ENCODE measurements at places on chromosomes 16 and 17.

GRCh38 chr16:72187551-72187950 lies 15.6 kb upstream of the PMFBP1 start:
- DNase-seq, result no peak

DNA sequence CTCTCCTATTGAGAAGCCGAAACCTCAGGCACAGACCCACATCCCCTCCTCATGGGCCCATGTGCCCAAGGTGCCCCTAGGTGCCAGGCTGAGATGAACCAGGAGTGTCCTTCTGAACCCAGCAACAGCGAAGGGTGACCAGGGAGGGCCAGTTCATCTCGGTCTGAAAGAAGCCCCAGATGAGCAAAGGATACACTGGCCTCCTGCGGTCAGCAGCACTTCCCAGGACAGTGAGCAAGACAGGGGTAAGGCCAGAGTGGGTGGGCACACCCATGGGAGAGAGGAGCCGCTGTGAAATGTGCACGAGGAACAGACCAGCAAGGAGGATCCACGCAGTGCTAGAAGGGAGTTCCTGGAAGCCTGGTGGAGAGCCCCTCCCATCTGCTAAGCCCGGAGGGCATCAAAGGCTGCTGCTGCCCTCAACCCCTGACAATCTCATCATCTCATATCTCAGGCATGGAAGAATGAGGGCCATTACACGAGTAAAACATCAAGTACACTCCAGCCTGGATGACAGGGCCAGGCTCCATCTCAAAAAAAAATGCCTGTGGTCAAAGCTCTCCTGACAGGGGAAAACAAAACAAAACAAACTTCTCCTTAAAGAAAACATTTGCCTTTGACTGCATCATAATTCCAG lies 3.3 kb upstream of the HBZ start:
- no peak for DNase-seq

GRCh38 chr16:12340151-12340733 lies 363.7 kb downstream of the SNX29 start:
- peak; percentile 32 for DNase-seq

DNA sequence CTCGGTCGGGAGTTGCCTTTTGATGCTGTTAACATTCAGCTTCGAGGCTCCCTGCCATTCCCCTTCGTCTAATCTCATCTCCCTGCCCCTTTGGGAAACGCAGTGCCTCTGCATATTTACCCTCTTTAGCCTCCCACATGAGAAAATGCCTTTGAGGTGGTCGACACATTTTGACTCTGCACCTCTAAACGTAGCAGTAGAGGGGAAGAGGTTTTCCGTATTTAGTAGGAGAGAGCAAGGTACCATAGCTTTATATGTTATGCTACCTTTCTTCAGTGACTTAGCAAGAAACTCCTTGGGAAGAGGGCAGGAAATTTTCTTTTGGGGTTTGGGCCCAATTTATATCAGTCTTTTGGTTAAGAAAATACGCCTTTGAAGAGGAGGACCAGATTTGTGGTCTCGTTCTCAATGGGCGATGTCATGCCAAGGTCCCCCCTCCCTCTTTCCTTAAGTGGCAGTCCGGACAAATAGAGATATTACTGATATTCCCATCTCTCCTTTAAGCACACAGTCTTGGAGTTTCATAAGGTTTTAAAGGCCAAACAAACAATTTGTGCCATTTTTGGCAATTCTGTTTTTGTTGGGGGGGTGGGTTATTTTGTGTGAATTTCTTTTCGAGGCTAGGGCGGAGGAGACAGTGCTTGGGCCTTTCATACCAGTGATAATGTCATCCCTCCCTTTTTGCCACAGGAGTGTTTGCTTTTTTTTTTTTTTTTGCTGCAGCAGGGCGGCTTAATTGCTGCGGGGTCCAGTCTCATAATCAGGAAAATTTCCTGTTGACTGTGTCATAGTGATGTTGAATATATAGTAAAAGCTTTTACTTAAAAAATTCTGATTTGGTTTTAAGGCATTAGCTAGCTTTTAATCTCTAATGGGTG lies 1.5 kb downstream of the PAFAH1B1 start:
- no peak for DNase-seq

- DNase-seq, result no peak
Observed at GRCh38 chr16:80936410-80936809, 70.3 kb downstream of the CMC2 start.

DNA sequence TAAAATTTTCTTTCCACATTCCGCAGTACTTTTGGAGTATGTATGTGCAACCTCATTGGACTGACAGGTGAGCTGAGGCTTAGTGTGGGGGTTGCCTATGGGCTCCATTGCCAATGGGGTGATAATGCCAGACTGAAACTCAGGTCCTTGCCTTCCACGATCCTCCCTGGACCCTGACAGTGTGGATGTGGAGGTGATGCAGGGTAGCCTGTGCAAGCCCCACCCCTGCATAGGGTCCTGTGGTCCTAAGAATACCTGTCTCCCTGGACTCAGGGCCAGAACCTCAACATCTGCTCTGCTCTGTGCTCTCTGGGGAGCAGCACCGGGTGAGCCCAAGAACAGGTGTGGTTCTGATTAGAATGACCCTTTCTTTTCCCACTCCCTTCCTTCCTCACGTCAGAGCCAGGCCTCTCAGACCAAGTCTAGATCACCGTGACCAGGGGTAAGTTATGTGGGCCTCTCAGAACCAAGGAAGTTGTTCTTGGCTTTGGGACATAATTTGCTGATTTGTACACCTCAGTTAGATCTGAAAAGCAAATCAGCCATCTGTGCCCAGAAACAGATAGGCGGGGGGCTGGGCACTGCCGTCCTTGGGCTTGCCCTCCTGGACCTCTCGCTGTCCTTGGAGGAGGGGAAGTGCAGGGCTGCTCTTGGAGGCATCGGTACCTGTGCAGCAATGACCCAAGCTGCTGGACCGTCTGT lies 8.4 kb upstream of the TNS4 start:
- no peak for DNase-seq

DNA sequence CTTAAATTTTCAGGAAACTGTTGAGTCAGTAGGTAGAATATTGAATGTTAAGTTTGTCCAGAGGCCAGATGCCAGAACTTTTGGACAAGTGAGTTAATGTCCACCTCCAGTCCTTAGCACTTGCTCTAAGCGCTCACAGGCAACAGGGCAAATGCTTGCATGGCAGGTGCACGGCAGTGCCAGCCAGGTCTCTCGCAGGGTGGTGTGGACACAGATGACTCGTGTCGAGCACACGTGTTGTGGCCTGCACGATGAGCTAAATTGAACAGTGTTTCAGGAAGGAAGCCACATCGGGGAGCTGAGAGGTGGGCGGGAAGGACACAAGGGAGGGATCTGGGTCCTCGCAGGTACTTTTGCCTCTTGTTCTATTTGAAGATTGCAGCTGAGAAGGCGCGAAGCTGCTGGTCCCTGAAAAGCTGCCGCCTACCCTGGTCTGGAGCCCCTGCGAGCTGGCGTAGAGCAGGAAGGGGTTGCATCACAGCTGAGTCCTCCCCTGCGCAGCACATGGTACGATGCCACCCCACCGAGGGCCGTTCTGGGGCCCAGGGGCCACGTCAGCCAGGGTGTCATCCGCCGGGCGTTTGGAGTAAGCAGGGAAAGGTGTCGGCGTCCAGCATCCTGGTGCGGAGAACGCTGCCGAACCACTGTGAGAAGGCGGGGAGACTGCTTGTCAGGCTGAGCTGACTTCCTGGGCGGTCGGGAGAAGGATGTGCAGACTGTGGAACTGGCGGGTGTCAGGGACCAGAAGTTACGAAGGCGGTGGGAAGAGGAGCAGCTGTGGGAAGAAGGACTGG lies 6.3 kb downstream of the RAB40C start:
- DNase-seq, result no peak

DNA sequence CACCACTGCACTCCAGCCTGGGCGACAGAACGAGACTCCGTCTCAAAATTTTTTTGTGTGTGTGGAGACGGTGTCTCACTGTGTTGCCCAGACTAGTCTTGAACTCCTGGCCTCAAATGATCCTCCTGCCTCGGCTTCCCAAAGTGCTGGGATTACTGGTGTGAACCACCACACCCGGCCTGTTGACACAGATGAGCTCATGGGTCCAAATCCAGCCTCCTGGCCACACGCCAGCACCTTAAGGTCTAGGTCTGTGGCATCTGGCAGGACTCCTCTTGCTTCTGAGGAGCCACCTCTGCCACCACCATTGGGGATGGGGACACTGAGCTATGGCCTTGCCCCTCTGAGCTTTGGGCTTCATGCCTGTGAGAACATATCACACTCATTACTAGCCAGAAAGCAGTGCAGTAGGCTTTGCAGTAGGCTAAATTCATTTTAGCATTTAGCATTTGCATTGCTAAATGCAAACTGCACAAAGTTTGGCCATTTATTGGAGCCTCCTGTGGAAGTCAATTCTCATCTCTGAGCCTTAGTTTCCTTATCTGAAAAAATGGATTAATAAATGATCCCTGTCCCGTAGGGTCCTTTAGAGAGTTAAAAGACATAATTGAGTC lies 5.5 kb upstream of the CDIPT start:
- DNase-seq, result no peak

GRCh38 chr17:48012151-48012520 lies 25.5 kb downstream of the COPZ2 start:
- peak; percentile 81 for DNase-seq

GRCh38 chr16:17557480-17557879 lies 86.7 kb upstream of the XYLT1 start:
- DNase-seq, result no peak

DNA sequence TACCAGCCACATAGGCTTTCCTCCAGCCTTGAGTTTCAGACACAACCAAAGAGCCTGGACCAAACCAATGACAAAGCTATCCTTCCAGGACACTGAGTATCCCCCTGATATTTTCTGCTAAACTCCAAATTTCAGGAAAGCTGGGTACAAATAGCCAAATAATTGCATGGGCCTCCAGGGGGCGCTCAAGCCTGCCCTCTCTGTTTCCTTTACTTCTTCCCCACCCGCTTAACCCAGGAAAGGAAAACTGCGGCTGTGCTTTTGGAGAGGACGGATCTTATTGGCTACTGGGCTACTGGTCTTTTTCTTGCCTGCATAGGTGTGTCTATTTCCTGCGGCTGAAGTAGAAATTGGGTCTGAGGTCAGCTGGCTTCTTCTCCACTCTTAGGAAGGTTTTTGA lies 30.1 kb downstream of the GNGT2 start:
- DNase-seq, result peak; percentile 79

DNA sequence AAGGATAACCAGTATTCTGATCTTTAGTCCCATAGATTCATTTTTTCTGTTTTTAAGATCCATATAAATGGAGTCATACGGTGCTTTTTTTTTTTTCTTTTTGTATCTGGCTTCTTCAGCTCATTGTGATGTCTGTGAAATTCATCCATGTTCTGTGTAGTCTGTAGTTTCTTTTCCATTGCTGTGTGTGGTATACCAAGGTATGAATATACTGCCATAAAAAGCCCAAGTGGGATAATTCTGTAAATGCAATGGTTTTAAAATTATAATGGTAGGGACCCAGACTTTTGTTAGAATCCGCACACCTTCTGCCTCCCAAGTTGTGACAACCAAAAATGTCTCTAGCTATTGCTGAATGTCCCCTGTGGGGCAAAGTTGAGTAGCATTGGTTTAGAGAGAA lies 7.6 kb downstream of the NUP93 start:
- DNase-seq, result no peak

- no peak for DNase-seq
Observed at GRCh38 chr17:38417210-38417951, 10.9 kb upstream of the ARHGAP23 start.

GRCh38 chr16:3874242-3874641 lies 6.3 kb downstream of the CREBBP start:
- no peak for DNase-seq

- no peak for DNase-seq
Observed at GRCh38 chr16:66402591-66403230, 24.4 kb upstream of the BEAN1 start.

Measured in HEK293T (cell line).